Uterus (tissue), 4 donors: ENCODE measurements at places on chromosomes 4 and X. TPM values are rescaled to one million over a fixed set of nuclear protein-coding genes. Genes with fewer than 3 reads are reported as not detected.

GRCh38 chr4:5710961-5711478, at the start of gene EVC:
Gene EVC (plus strand): TSS chr4:5711201. CDS start chr4:5711381, 180 bp downstream.
- peaks cover 19% of the 10 kb centered on the region for H3K4me1 ChIP-seq
- peak within 1 kb of the TSS; percentile 90 for H3K27ac ChIP-seq
- no peaks in the 10 kb centered on the region for H3K27me3 ChIP-seq
- peak; percentile 87 for DNase-seq
- no peaks in the 10 kb centered on the region for H3K36me3 ChIP-seq
- H3K4me3 ChIP-seq, result peak within 1 kb of the TSS; percentile 55

DNA sequence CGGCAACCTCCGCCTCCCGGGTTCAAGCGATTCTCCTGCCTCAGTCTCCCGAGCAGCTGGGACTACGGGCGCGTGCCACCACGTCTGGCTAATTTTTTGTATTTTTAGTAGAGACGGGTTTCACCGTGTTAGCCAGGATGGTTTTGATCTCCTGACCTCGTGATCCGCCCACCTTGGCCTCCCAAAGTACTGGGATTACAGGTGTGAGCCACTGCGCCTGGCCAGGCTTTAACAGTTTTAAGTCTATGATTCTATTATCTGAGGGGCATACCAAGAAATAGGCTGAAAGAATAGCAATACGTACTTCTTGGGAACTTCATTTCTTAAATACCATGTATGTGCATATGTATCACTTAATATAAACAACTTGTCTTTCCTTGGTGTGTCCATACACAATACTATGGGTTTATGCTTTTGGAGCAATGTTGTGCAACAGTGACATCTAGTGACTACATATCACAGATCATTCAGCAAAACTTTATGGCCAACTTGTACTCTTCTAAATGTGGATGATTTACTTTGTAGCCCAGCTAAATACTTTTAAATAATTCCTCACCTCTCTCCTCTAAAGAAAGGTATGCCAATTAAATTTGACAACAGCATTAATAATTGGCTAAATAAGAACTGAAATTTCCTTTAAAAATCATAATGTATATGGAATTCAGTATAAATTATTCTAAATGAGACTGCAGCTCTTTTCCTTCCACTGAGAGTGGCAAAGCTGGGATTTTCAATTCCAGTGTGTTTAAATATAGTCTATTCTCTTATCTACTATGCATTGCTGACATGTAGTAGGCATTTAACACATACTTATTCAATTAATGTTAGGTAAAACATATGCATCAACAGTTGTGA, 10.4 kb downstream of the SLC9B1 start:
- H3K4me1 ChIP-seq, result no peaks in the 10 kb centered on the region
- H3K36me3 ChIP-seq, result no peaks in the 10 kb centered on the region
- no peaks in the 10 kb centered on the region for H3K27me3 ChIP-seq
- no peak for DNase-seq
- no peak overlapping the region for H3K27ac ChIP-seq

DNA sequence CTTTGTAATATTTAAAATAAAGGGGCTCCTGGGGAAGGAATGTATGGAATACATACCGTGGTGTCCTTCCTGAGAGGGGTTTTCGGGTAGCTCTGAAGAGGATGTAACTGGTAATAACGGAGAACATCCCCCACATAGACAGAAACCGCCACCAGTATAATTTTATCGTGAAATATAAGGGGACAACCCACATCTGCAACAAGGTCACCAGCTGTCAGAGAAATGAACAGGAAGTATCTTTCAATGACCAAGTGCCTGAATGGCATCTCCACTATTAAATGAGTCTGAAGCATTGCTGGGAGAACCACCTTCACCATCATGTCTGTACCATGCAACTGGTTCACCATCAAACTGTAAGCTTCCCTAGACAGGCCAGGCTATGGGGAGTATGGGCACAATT, 31.7 kb downstream of the RNF175 start:
- DNase-seq, result no peak
- H3K4me3 ChIP-seq, result no peak overlapping the region
- H3K36me3 ChIP-seq, result no peaks in the 10 kb centered on the region
- no peaks in the 10 kb centered on the region for H3K4me1 ChIP-seq
- no peaks in the 10 kb centered on the region for H3K27me3 ChIP-seq
- H3K27ac ChIP-seq, result no peak overlapping the region

DNA sequence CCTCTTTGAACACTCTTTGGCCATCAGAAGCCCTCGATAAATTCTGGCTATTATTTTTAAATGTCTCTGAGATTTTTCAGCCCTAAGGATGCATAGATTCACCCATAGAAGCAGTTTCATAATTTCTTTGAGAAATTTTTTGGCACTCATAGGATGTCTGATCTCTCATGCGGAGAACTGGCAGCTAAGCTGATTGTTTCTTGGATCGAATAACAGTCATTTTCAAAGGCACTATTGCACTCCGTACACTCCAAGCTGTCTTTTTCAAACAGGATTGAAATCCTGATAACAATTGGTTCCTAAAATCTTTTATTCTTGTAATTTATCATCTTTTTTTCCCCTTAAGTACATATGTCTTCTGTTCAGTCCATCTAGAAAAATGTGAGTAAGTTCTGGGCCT, 411.9 kb downstream of the SPOCK3 start:
- H3K4me1 ChIP-seq, result no peaks in the 10 kb centered on the region
- H3K27ac ChIP-seq, result no peak overlapping the region
- H3K27me3 ChIP-seq, result no peaks in the 10 kb centered on the region
- no peak overlapping the region for H3K4me3 ChIP-seq
- DNase-seq, result no peak

DNA sequence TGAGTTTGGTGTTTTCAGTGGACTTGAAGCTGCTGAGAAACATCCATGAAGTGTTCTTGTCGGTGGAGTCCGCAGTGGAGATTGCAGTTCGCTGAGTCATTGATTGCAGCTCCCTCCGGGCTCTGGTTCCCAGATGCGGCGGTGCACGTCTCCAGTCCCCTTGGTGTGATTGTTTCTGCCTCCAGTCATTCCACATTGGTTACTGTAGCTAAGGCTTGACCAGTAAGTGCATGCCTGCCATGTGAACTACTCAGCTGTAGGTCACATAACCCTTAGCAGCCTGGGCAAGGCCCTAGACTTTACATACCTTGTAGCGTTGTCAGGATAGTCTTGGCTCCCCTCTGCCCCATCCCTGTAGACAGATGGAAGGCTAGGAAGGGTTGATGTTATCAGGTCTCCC, 53.8 kb upstream of the CLCN4 start:
- H3K4me3 ChIP-seq, result no peak overlapping the region
- no peaks in the 10 kb centered on the region for H3K27me3 ChIP-seq
- DNase-seq, result no peak
- H3K36me3 ChIP-seq, result no peaks in the 10 kb centered on the region
- H3K27ac ChIP-seq, result no peak overlapping the region
- no peaks in the 10 kb centered on the region for H3K4me1 ChIP-seq

DNA sequence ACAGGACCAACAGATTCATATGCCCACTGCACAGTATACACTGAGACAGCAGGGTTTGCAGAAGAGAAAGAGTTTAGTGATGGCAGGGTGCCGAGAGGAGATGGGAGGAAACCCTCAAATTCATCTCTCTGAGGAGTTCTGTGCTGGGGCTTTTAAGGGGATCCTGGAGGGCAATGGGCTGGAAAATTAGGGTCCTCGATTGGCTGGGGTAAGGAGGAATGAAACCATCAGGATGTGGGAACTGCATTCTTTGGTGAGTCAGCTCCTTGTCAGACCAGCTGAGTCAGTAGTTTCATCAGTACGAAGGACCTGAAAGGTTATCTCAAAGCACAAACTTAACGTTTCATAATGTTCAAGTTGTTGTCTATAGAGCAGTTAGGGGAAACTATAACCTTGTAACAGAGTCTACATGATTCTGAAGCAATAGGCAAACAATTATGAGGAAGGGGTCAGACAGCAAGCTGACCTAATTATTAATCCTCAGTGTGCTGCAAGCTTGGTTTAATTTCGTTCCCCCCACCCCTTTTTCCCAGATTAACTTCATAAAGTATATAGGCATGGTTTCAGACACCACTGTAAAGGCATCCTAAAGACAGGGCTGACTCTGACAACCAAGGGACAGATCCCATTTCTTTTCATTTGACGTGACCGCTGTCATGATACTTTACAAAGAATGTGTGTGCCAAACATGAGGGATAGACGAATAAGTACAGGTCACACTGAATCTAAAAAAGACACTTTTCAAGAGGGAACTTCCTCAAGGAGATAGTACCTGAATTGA, 1.5 kb upstream of the MSMO1 start:
- peak overlapping the region; percentile 95 for H3K4me3 ChIP-seq
- H3K4me1 ChIP-seq, result no peaks in the 10 kb centered on the region
- H3K27ac ChIP-seq, result peak overlapping the region; percentile 82
- DNase-seq, result no peak
- H3K36me3 ChIP-seq, result no peaks in the 10 kb centered on the region

Gene LINC00632
- 26.5 TPM for total RNA-seq

Gene DMRTC1
- not detected for total RNA-seq

Gene ARMCX6
- total RNA-seq, result 41.6 TPM

DNA sequence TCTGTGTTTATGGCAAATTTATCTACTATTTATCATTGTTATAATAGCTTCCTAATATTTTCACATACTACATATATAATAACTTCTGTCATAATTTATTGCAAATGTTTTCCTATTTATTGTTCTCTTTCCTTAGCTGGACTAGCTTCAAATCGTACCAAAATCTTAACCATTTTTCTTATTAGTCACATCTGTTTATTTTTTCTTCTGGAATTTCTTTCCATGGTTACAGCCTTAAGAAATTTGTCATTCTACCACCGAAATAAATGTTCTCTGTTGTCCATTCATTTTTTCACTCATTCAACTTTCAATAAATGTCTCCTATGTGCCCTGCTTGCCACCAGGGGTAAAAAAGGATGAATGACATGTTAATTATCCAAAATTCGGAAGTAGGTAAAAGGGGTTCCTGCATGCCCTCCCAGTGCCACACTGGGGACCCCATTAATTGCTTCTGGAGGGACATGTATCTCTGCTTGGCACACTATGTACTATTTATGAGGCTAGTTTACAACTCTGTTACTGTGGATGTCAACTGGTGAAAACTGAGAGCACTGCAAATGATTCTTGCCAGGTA, 182.1 kb downstream of the SH3KBP1 start:
- H3K4me3 ChIP-seq, result no peak overlapping the region
- no peak overlapping the region for H3K27ac ChIP-seq
- no peaks in the 10 kb centered on the region for H3K4me1 ChIP-seq
- no peak for DNase-seq
- H3K27me3 ChIP-seq, result no peaks in the 10 kb centered on the region
- H3K36me3 ChIP-seq, result no peaks in the 10 kb centered on the region

Gene LUZP4
- not detected for total RNA-seq

GRCh38 chrX:9635803-9636202, 129.8 kb downstream of the GPR143 start:
- no peaks in the 10 kb centered on the region for H3K27me3 ChIP-seq
- H3K4me1 ChIP-seq, result no peaks in the 10 kb centered on the region
- H3K4me3 ChIP-seq, result no peak overlapping the region

Gene SMR3B
- total RNA-seq, result not detected

DNA sequence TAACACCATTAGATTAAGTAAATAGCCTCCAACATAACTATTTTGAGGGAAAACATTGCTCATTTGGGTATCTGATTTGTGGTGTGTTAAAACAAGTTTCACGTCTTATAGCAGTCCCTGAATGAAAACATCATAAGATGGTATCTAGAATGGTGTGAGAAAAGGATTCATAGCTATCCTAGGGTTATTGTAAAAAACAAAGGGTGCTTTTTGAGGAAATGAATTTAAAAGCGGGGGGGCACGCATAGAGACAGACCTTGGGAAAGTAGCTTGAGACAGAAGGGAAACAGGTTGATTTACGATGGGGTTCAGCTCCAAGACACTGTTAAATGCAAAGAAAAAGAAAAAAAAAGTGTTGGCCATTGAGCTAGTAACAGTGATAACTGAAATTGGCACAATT, 768 bp upstream of the CXCL10 start:
- no peak for DNase-seq
- no peaks in the 10 kb centered on the region for H3K27me3 ChIP-seq
- H3K4me1 ChIP-seq, result no peaks in the 10 kb centered on the region
- H3K4me3 ChIP-seq, result no peak overlapping the region

GRCh38 chrX:11665168-11666111, at the start of gene ARHGAP6:
Gene ARHGAP6 (minus strand): TSS chrX:11665920. CDS start chrX:11664828, 1,092 bp downstream.
- no peaks in the 10 kb centered on the region for H3K27me3 ChIP-seq
- H3K4me1 ChIP-seq, result no peaks in the 10 kb centered on the region
- peak within 1 kb of the TSS; percentile 81 for H3K27ac ChIP-seq
- peak; percentile 68 for DNase-seq
- H3K4me3 ChIP-seq, result peak within 1 kb of the TSS; percentile 50

GRCh38 chrX:78769101-78769755, 21.7 kb downstream of the LPAR4 start:
- no peak overlapping the region for H3K27ac ChIP-seq
- H3K27me3 ChIP-seq, result no peaks in the 10 kb centered on the region
- no peak overlapping the region for H3K4me3 ChIP-seq
- H3K4me1 ChIP-seq, result no peaks in the 10 kb centered on the region

Gene GPRASP2
- total RNA-seq, result 32.7 TPM

Gene VCX3B
- total RNA-seq, result not detected

Gene UGT2A3
- total RNA-seq, result not detected

DNA sequence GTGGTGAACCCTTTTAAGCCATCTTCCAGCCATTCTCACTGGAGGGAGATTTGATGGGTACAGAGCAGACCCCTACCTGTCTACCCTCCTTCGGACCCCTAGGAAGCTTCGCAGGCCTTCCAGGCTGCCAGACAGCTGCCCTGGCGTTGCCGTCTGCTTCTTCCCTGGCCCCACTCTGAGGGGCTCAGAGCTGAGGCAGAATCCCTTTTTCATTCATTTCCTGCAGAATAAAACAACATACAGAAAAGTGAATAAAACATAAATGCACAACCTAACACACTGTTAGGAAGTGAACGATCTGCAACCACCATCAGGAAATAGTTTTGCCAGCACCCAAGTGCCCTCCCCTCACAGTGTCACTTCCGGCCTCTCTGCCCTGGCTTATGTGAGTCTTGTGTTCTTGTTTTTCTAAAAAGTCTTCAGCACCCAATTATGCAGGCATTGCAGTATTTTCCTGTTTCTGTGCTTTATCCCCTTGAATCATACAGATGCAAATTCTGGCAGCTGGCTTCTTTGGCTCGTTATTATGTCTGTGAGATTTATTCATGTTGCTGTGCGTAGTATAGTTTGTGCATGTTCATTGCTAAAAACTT, 5.6 kb upstream of the ADD1 start:
- H3K4me1 ChIP-seq, result peaks cover 6% of the 10 kb centered on the region
- H3K27ac ChIP-seq, result peak overlapping the region; percentile 81
- no peaks in the 10 kb centered on the region for H3K36me3 ChIP-seq
- H3K27me3 ChIP-seq, result no peaks in the 10 kb centered on the region
- peak; percentile 40 for DNase-seq
- peak overlapping the region; percentile 17 for H3K4me3 ChIP-seq

DNA sequence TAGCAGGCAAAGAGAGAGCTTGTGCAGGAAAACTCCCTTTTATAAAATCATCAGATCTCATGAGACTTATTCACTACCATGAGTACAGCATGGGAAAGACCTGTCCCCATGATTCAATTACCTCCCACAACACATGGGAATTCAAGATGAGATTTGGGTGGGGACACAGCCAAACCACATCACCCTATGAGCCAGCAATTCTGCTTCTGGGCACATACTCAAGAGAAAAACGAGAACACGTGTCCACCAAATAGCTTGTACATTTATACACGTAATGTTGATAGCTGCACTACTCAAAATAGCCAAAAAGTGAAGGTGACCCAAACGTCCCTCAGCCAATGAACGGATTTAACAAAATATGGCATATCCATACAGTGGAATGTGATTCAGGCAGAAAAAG, 94.5 kb upstream of the DHRSX start:
- no peaks in the 10 kb centered on the region for H3K4me1 ChIP-seq
- no peaks in the 10 kb centered on the region for H3K27me3 ChIP-seq
- H3K36me3 ChIP-seq, result no peaks in the 10 kb centered on the region
- no peak overlapping the region for H3K4me3 ChIP-seq
- DNase-seq, result no peak

Gene VEGFC
- total RNA-seq, result 3.8 TPM

Gene F8A3
- 2.6 TPM for total RNA-seq
